Activated CD4-positive, alpha-beta T cell treated with anti-CD3 and anti-CD28 coated beads, Interleukin-2, amount 50 U/mL, for 16 hours (primary cell): ENCODE measurements at places on chromosomes 12 and 14.

- no peak for DNase-seq
Measured at GRCh38 chr12:74626397-74626796, 88.8 kb downstream of the ATXN7L3B start.

DNA sequence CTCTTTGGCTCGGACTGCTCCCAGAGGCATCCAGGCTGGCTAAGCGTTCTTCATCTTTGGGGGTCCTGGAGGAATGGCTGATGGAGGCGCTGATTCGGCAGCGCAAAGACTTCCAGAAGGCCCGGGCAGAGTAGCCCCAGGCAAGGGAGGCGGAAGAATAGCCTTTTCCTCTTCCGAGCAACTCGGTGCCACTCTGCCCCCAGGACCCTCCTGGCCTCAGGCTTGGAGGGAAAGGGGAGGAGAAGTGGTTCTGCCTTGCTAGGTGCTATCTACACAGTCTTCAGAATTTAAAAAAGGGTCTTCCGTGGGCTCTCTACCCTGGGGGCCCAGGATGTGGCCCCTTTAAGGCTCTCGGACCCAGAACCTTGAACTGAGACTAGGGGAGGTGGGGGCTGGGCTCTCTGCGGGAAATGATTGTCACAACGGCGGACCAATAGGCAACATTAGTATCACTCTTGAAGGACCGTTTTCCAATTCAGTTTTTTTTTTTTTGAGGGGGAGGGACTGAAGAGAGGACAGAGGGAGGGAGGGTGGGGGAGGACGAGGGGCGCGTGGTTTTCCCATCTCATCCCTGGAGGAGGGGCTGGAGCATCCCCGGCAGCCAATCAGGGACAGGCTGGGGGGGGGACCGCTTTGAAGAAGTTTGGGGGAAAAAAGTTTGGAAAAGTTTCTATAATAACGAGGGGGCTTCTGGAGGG, at the start of gene NFATC4:
TSS of gene NFATC4 (plus strand) at position 671 of the 698 bp plus-strand sequence. CDS start 157 bp downstream, outside the sequence.
- DNase-seq, result no peak

GRCh38 chr12:113664224-113664681, 192.6 kb upstream of the LHX5 start:
- DNase-seq, result no peak

- DNase-seq, result no peak
Measured at GRCh38 chr12:26659930-26660329, 173.1 kb downstream of the ITPR2 start.

GRCh38 chr12:59372956-59373355, 222.9 kb upstream of the SLC16A7 start:
- DNase-seq, result no peak

GRCh38 chr14:61562321-61563161, 132.8 kb upstream of the HIF1A start:
- peak; percentile 86 for DNase-seq
